ENCODE measurements at places on chromosomes 1 and 21.

GRCh38 chr1:212860713-212861581, 2.9 kb downstream of the FLVCR1 start:
- DNase-seq = no peak

GRCh38 chr1:227192163-227192562, 126.1 kb downstream of the CDC42BPA start:
- DNase-seq = peak; percentile 7

DNA sequence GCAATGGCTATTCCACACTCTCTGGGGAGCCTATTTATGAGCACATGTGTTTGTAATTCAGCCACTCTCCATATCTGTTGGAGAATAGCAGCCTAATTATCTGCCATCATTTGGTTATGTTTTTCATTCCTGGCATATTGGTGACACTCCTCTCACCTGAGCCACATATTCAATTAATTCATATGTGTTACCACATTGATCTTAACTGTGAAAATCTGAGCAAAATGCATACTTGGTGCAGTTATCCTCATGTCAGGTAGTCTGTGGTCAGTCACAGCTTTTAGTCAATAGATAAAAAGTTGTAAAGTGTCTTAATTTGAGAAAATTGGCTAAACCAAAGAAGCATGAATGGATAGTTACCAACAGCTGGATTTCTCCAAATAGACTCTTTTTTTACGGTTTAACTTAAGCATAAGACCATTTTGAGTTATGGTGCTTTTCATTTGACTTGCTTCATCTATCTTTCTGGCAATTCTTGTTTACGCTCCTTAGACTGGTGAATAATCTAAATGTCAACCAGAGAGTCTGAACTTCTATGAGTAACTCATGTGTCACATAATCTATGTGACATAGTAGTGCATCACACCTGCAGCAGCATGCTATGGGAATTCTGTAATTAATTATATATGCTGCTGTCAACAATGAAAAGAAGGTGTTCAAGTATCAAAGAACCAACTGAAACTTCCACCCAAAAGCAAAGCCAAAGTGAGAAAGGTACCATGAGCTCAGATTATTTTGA, 187.7 kb upstream of the SGIP1 start:
- DNase-seq = no peak

GRCh38 chr21:43913928-43914327, 48.9 kb downstream of the AGPAT3 start:
- no peak for DNase-seq

DNA sequence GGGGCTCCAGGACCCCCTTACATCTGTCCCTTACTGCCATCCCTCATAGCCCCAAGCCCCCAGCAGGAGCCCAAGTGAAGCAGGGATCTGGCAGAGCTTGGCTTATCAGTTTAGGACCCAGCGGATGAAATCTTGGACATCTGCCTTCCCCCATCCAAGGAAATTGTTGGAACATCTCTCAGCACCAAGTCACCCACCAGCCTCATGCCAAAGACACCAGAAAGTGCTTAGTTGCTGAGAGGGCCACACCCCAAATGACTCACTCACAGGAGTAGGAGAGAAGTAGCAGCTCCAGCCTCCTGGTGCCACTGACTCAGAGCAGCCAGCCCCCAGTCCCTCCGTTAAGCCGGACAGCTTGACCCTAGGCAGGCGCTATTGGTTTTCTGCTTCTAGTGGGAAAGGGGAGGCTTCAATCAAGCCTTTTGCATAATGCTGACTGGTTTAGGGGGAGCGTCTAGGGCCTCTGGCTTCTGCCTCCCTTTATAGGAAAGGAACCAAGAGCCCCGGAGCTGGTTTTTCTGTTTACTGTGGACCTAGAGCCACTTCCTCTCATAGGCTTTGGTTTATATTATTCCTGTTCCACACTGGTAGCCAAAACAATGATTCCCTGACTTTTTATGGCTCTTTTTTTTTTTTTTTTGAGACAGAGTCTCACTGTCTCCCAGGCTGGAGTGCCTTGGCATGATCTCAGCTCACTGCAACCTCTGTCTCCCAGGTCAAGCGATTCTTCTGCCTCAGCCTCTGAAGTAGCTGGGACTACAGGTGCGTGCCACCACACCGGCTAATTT, 114.2 kb upstream of the IPO9 start:
- peak; percentile 67 for DNase-seq

DNA sequence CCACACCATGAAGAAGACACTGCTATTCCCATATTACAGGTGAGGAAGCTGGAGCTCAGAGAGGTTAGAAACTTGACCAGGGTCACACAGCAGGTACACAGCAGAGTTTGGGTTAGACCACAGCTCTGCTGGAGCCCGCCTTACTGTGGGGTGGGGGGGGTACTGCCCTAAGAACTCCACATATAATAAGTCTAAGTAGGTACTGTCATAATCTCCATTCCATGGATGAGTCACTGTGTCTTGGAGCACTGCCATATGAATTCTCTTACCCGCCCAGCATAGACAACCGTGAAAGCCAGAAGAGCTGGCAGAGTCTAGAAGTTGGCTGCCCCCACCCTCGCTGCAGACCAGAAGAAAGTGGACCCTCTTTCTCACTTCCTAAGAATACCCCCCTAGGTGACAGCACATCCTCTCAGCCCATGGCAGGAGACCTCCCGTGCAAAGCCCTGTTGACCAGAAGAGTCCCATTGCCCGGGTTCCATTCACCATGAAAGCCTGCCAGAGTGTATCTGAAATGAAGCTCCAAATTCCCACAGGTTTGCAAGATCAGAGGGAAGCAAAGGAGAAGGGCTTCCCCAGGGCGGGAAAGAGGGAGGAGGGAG, 5.2 kb upstream of the PLA2G2D start:
- no peak for DNase-seq

GRCh38 chr1:171645553-171646248, 6.8 kb downstream of the MYOC start:
- DNase-seq = peak; percentile 56

- DNase-seq = peak; percentile 85
Observed at GRCh38 chr1:97412166-97412565, 508.7 kb downstream of the DPYD start.

DNA sequence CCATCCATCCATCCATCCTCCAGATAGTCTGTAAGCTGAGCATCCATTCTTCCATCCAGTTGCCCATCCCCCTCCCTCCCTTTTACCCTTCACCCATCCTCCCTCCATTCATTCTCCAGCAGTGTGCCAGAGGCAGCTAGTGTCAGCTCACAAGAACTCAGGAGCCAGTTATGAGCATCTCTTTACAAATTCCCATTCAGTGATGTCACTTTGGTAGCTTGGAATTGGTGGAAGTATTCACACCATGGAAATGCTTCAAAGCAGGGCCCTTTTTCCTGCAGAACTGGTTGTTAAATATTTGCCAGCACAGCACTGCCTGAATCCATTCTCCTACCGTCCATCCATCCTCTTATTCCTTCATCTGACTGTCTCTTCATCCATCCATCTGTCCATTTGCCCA, 72.5 kb downstream of the ARHGEF10L start:
- DNase-seq = no peak

GRCh38 chr1:224456637-224456953, 22.0 kb upstream of the WDR26 start:
- DNase-seq = no peak

DNA sequence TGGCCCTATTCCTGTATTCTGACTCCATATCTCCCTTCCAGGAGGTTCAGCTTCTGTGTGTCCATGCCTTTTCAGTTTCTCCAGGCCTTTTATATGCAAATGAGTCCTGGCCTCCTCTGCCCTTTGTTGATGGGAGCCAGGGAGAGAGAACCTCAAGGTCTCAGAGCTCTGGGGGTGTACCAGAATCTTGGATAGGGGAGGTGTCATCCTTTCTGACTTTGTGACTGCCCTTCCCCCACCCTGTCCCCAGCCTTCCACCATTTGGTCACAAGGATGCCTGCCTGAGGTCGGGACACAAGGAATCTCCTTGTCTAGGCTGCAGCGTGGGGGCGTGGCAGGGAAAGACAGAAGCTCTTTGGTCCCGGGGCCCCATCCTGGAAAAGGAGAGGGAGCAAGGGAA, 18.6 kb downstream of the LURAP1 start:
- DNase-seq = peak; percentile 96

Data from pons (tissue), 1 donor.